ENCODE measurements at places on chromosomes 16 and 17. TPM values are rescaled to one million over a fixed set of nuclear protein-coding genes. Genes with fewer than 3 reads are reported as not detected.

Gene TEX2
- polyA plus RNA-seq = 10.0 TPM

Gene NOD2
- polyA plus RNA-seq = 7.5 TPM

Gene LGALS9
- 82.8 TPM for polyA plus RNA-seq

Gene KRTAP2-1
- not detected for polyA plus RNA-seq

Gene C1QL1
- 0.10 TPM for polyA plus RNA-seq

Gene ACSM2A
- polyA plus RNA-seq = 0.05 TPM

Gene MT4
- polyA plus RNA-seq = not detected

Gene FBXL16
- 5.0 TPM for polyA plus RNA-seq

Gene TBC1D3B
- polyA plus RNA-seq = 3.8 TPM

Gene GOSR2
- 34.5 TPM for polyA plus RNA-seq

All from lung (tissue), 17 donors.